Activated T-cell treated with anti-CD3 and anti-CD28 coated beads for 48 hours (primary cell): ENCODE measurements at places on chromosomes 7 and 10.

DNA sequence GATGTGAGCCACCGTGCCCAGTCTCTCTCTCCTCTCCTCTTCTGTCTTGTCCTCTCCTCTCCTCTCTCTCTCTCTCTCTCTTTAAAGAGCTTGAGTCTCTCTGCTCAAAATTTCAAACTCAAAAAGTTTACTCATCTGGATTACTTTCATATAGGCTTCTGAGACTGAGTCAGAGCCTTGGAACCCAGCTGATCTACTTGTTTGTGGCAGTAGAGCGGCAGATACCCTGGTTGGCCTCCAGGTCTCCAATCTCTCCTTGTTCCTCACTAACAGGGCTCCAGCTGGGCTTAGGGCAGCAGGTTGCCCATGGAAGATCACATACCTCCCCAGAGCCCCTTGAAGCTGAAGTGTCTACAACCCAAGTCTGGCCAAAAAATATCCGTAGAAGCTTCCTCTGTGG, 51.0 kb downstream of the HHEX start:
- no peak for DNase-seq

GRCh38 chr10:88755753-88756152, 4.1 kb upstream of the LIPN start:
- no peak for DNase-seq

DNA sequence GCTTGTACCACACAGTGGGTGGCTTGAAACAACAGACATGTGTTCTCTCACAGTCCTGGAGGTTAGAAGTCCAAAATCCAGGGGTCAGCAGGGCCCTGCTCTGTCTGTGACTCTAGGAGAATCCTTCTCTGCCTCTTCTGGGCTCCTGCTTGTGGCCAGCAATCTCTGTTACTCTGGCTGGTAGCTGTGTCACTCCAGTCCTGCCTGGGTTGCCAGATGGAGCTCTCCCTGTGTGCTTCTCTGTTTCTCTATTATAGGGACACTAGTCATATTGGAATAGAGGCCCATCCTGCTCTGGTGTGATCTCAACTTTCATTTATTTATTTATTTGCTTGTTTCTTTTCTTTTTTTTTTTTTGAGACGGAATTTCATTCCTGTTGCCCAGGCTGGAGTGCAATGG, 276.6 kb upstream of the GALNT17 start:
- DNase-seq: no peak

- peak; percentile 77 for DNase-seq
Observed at GRCh38 chr7:131654668-131655326, 98.4 kb upstream of the PODXL start.

- DNase-seq: no peak
Observed at GRCh38 chr7:26620352-26620751, 244.0 kb downstream of the SKAP2 start.

DNA sequence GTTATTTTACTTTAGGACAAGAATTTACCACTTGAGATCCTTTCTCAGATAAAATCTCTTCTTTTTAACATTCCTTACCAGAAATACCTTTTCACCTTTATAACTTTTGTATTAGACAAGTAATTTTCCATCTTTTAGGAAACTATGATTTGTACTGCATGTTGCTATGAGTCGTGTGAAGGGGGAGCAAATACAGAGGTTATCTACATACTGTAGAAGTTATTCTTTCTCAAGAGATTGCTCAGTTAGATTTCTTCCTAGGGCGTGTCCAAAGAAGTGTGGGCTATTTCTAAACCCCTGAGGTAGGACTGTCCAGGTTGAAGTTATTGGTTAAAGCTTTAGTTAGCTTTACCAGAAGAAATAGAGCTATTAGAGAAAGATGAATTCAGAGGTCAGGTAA, 30.2 kb upstream of the ARHGAP12 start:
- no peak for DNase-seq

DNA sequence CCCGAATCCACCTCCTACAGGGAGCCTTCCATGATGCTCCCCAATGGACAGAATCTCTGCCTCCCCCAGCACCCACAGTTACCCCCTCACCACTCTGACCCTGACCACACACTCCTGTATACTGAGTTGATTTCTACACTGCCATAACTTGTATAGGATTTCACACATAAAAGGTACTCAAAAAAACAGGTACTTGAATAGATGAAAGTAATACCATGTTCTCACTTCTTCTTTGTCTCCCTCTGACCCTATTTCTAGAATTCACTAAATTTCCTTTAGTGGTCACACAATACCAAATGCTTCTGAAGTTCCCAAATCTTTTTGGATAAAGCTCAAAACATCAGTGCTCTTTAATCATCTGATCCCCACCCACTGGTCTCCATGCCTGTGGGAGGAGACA, 45.4 kb downstream of the HSPA12A start:
- no peak for DNase-seq

GRCh38 chr7:142745091-142745635, 4.1 kb upstream of the PRSS1 start:
- no peak for DNase-seq

DNA sequence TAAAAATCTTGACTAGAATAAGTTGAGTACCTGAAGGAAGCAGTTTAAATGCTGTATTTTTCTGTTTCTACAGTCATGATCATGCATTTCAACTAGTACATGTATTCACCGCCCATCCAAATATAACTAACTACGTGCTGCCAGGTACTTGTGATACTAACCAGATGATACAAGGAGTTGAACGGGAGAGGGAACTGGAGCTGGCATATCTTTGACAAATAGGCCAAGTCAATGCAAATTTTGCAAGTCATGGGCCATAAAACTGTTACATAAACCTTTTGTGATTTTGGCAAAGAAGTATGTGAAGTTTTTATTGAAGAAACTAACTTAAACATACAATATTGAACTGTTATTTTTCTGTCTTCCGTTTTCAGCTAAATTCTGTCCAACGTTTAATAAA, 14.5 kb downstream of the NUP42 start:
- DNase-seq: no peak

DNA sequence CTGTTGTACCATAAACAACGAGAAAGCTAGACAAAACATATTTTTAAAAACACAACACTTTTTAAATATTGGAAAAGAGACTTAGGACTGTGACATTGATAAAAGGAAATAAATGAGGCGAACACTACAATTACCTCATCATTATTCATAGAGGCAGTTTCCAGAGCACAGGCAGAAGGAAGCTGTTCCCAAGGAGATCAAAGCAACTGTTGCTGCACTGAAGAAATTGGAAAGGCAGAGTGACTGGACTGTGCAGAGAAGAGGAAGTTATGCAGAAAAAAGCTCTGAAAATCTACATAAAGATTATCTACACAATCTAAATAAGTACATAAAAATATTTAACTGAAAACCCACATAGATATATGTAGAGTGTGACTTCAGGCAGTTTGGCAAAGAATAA, 32.8 kb downstream of the MYO3A start:
- DNase-seq: no peak

DNA sequence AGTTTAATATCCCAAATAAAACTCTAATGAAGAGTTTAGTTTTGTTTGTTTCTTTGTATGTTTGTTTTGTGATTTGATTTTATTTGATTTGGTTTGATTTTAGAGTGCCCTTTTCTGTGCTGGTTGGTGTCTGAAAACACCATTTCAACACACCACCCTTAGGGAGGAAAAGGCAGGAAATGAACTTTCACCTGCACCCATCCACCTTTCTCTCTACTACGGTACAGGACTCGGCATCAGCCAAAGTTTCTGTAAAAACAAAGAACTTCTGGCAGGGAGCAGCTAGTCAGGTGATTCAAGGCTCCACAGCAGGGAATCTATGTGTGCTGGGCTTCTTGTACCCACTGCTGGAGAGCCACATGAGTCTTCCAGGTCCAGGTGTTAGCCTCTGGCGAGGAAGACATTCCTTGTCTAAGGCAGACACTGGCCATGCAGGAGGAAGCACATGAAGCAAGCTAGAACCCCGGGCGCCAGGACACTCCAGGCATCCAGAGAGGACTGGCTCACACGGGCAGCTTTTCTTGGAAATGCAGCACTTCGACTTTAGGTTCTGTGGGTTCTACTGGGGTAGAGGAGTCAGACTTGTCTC, 22.1 kb upstream of the STK17A start:
- DNase-seq: no peak

DNA sequence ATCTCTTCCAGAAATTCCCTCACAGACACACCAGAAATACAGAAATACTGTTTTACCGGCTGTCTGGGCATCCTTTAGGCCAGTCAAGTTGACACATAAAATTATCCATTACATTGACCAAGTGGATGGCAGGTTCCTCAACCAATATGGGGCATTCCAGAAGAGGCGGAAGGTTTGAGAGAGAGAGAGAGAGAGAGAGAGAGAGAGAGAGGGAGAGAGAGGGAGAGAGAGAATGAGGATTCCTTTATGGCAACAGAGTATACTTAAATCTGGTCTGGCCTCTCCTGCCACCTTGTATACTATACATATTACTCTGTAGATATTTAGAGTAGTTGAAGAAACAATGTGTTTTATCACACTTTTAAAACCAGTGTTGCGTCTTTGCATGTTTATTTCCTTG, 214.1 kb downstream of the CAMK1D start:
- no peak for DNase-seq

DNA sequence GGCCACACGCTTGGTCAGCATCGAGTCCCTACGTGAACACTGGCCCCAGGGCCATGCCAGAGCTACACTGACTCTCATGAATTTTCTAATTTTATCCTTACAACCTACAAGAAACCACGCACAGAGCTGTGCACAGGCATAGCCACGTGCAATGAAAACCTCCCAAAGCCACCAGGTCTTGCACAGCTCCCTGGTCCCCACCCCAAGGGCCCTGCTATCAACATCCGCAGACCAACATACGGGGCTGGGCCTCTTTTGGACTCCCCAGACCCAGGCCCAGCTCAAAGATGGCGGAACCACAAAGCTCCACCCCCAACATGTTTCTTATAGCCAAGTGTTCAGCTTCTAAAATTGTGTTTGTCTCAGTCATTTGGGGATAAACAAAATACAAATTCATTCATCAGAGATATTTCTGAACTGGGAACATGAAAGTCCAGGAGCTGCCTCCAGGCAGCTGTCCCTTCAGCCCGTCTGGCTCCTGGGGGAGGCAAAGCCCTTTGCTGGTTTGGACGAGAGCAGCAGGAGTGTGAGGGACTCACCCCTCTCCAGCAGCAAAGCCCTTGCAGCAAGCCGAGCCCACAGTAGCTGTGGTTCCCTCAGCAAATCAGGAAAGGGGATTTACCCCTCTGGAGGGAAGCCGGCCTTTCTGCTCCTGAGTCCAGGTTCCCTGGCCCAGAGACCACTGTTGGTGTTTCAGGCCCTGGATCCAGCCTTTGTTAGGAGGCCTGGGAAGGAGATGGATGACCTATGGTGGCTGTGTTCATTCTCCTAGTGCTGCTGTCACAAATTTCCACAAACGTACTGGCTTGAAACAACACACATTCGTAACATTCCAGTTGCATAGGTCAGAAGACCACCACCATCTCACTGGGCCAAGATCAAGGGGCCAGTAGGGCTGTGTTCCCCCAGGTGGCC, 75.1 kb downstream of the OAT start:
- DNase-seq: no peak

- no peak for DNase-seq
Observed at GRCh38 chr7:19390795-19391194, 245.6 kb upstream of the FERD3L start.

DNA sequence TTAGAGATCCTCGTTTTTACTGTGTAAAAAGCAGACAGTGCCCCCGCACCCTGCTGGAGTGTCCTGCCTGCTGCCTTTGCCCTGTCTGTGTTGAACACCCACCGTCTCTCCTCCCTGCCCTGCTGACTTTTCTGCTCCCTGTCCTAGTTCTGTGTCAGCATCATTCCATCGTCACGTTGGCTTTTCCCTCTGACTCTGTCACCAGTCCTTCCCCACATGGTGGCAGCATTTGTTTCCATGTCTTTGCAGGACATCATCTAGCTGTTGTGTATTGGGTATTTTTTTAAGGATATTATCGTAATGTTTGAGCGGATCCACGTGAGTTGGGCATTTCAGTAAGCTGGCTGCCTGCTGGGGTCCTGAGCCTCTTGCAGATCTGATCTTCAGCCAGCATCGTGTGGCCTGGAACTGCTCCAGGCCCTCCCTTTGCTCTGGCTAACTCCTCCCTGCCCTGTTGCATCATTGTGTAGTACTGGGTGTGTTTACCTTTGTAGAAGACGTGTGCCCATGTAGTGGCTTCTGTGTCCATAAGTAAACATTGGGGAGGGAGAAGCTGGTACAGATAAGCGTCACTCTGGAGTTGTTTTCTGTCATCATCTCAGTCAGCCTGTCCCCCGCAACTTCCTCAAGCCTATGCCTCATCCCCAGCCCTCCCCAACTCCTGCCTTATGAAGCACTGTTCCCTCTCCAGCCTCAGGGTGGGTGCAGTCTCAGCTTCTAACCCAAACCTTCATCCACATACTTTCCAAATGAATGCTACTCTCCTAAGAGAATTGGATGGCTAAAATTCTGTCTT, 44.3 kb downstream of the TRRAP start:
- no peak for DNase-seq

GRCh38 chr7:155551785-155552611, 5.6 kb upstream of the CNPY1 start:
- no peak for DNase-seq

DNA sequence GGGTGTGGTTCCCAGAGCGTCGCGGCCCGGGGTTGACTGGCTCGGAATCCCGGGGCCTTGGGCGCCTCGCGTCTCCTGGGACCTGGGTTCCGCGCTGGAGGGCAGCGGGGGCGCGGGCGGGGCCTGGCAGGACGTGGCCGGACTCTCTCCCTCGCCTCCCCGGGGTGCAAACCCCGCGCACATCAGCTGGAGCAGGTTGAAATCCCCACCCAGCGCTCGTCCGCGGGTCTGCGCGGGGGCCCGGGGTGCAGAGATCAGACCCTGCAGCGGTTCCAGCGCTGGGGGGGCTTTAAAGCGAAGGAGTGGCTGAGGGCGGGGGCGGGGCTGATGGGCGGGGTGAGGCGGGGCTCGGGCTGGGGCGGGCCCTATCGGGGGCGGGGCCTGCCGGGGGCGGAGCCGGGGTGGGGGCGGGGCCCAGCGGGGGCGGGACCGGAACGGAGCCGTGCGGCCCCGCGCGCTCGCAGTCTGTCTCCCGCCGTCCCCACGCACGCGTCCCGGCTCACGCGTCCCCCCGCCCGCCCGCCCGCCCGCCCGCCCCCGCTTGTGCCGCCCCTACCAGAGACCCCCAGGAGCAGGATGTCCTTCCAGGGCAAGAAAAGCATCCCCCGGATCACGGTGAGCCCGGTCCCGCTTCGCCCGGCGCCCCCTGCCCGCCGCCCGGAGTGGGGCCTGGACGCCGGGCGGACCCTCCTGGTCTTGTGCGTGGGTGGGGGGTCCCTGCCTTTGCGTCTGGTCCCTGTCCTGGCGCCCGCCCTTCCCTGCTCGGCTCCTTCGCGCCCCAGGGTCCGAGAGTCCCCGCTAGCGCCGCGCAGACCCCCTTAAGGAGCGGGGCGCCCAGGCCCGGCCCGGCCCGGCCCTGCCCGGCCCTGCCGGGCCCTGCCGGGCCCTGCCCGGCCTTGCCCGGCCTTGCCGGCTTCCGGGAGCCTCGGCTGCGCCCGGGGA, at the start of gene DPYSL4:
DPYSL4 (plus strand) TSS at position 461 of the 942 bp plus-strand sequence; CDS start at position 577, 116 bp downstream.
- peak; percentile 15 for DNase-seq
